ENCODE measurements at places on chromosomes 4 and X. TPM values are rescaled to one million over a fixed set of nuclear protein-coding genes. Genes with fewer than 3 reads are reported as not detected.

Gene CXCL8
- 3.9 TPM for total RNA-seq

Gene SH3D19
- total RNA-seq = 38.1 TPM

Gene IQSEC2
- 12.7 TPM for total RNA-seq

DNA sequence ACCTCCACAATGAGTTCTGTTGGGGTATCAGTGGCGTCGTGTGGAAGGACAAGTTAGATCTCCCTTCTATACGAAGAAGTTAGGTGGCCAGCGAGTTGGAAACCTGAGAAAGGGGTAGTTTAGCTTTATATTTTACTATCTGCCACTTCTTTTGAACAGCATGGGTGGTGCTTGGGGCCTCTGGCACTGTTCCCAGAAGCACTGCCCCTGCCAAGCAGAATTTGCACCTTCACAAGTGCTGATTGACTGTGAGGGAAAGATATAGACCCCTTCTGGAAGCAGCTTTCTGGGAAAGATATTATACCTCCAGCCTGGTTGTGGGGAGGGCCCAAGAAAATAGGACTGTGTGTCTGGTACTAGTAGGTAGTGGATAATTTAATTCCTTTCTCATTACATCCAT, 246.9 kb downstream of the FBXO8 start:
- H3K27ac ChIP-seq = no peak overlapping the region
- no peak for DNase-seq
- H3K36me3 ChIP-seq = no peaks in the 10 kb centered on the region
- H3K27me3 ChIP-seq = no peaks in the 10 kb centered on the region
- no peak overlapping the region for H3K4me3 ChIP-seq

DNA sequence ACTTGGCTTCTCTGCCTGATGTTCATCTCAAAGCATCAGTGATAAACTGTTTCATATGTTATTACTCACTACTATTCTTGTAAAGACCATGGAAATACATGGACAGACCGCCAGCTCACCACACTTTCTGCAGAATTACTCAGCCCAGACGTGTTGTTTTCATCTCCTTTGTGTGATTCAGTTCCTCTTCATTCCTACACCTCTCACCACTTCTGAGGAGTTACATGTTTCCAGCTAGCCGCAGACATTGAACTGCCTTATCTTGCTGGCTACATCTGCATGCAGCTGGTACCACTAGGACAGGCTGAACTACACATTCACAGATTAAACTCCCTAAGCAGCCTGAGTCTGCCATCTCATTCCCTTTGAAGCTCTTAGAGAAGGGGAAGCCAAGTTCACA, 443.2 kb upstream of the FGF16 start:
- no peak overlapping the region for H3K4me3 ChIP-seq
- H3K27me3 ChIP-seq = no peaks in the 10 kb centered on the region
- DNase-seq = no peak
- H3K27ac ChIP-seq = no peak overlapping the region

DNA sequence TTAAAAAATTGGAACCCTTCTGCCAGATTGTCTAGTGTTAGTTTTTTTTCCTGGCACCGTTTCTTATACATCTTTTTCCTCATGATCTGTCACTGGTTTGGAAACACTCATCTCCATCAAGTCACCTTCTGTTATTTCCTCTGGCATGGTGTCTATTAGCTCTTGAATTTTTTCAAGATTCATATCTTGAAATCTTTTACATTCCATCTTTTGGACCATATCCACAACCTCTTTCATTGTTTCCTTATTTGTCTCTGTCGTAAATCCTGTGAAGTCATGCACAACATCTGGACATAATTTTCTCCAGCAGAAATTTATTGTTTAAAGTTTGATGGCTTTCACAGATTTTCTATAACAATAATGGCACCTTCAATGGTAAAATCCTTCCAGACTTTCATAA, 10.2 kb upstream of the TMEM185A start:
- no peak for DNase-seq
- no peaks in the 10 kb centered on the region for H3K4me1 ChIP-seq
- H3K36me3 ChIP-seq = no peaks in the 10 kb centered on the region

GRCh38 chr4:6768539-6768905, 14.0 kb upstream of the KIAA0232 start:
- no peaks in the 10 kb centered on the region for H3K36me3 ChIP-seq
- peaks cover 7% of the 10 kb centered on the region for H3K4me1 ChIP-seq
- H3K4me3 ChIP-seq = no peak overlapping the region
- no peaks in the 10 kb centered on the region for H3K27me3 ChIP-seq

GRCh38 chr4:90476019-90476418, 348.8 kb downstream of the CCSER1 start:
- DNase-seq = no peak
- H3K4me3 ChIP-seq = no peak overlapping the region
